ENCODE measurements at places on chromosomes 11 and 22. TPM values are rescaled to one million over a fixed set of nuclear protein-coding genes. Genes with fewer than 3 reads are reported as not detected.

DNA sequence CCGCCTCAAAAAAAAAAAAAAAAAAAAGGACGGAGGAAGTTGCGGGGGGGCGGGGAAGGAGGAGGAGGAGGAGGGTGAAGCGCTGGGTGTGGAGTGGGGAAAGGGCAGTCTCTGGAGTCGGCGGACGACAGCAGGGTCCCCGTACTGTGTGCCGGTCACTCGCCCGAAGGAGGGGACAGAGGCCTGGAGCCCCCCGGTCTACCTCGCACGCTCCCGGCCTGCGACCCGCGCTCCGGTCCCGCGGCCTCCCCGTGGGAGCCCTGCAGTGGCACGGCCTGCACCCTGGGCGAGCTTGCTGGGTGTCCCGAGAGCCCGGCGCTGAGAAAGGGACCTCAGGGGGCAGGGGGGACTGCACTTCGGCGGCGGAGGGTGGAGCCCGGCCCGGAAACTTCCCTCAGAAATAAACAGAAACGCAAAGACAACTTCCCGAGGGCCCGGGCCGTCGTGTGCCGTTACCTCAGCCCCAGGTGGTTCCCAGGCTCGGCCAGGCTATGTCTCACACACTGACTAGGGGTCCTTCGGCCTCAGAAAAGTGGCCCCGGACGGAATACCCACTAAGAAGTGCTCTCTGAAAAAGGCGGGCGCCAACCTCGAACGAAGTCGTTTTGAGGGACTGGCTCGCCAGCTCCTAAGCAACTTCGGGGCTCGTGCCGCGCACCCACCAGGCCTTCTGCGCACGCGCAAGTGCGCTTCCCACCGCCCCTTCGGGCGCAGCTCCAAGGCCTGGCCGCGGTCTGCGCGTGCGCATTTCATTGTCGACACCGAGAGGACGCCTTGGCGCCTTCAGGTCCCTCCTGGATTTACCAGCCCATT, at the start of gene MAJIN:
Gene MAJIN (minus strand): TSS at position 688 of the 813 bp plus-strand sequence. CDS start 12,703 bp downstream, outside the sequence.
- H3K36me3 ChIP-seq: no peaks in the 10 kb centered on the region
- no peaks in the 10 kb centered on the region for H3K4me1 ChIP-seq
- peak within 1 kb of the TSS; percentile 63 for H3K27ac ChIP-seq

DNA sequence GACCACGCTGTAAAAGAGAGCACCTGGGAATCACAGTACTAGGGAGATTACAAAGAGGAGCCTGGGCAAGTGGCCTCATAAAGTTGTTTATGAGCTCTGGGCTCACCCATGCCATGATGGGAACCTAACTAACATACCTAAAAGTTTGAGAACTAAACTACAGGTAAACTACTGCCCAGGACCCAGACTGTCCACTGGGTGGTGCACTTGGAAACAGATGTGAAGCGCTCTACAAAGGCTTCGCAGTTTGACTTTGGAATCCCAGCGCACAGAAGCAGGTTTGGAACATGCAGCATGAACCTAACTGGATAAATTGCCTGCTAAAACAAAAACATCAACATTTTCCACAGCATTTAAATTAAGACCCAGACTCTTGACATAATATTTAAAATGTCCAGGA, 418.6 kb downstream of the FAM181B start:
- H3K4me3 ChIP-seq: no peak overlapping the region
- H3K36me3 ChIP-seq: no peaks in the 10 kb centered on the region
- H3K27me3 ChIP-seq: no peaks in the 10 kb centered on the region

DNA sequence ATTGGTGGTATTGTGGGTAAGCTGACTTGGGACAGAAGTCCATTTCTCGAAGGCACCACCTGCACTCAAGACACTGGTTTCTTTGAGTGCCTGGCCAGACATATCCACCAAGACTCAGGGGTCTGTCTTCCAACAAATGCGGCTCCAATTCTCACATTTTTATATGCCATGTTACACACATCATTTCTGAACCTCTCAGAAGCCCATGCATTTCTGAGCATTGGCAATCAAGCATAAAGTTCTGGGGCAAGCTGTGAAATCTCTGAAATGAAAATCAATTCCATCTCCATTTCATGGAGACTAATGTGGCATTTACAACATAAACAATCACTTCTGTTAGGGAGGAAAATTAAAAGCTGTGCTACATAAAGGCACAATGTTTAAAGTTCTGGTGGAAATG, 243.7 kb downstream of the KIRREL3 start:
- no peaks in the 10 kb centered on the region for H3K27me3 ChIP-seq
- H3K27ac ChIP-seq: no peak overlapping the region
- DNase-seq: no peak
- H3K4me3 ChIP-seq: no peak overlapping the region
- H3K36me3 ChIP-seq: no peaks in the 10 kb centered on the region

GRCh38 chr22:31605851-31606585, 56.0 kb downstream of the PISD start:
- H3K27me3 ChIP-seq: no peaks in the 10 kb centered on the region
- peaks cover 94% of the 10 kb centered on the region for H3K36me3 ChIP-seq
- H3K27ac ChIP-seq: no peak overlapping the region
- DNase-seq: no peak
- H3K4me1 ChIP-seq: no peaks in the 10 kb centered on the region

DNA sequence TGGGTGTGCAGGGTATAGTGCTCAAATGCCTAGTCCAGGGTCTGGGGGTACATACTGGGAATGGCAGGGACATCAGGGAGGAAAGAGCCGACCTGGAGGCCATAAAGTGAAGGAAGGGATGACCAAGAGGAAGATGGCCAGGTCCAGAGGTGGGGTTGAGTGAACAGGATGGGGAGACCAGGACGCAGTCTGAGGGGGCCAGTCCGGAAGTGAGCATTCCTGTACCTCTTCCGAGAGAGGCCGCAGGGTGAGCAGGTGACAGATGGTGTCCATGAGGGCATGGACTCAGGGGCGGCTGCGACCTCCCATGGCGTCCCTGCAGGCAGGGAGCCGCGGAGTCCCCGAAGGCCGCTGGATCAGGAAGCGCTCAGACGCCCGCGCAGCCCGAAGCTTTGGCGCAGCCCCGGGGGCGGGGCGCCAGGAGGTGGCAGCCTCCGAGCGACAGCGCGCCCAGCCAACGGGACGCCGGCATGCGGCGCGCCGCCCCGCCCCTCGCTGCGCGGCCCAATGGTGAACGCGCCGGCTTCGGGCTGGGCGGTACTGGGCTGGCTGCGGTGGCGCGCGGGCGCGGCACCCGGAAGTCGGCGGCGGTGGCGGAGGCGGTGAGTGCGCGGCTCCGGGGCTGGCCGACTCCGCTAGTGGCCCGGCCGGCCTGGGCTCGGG, at the start of gene TANGO2:
Gene TANGO2 (plus strand): TSS at position 578 of the 663 bp plus-strand sequence. CDS start 15,689 bp downstream, outside the sequence.
- H3K4me3 ChIP-seq: peak within 1 kb of the TSS; percentile 96
- peak within 1 kb of the TSS; percentile 93 for H3K27ac ChIP-seq
- H3K27me3 ChIP-seq: no peaks in the 10 kb centered on the region

DNA sequence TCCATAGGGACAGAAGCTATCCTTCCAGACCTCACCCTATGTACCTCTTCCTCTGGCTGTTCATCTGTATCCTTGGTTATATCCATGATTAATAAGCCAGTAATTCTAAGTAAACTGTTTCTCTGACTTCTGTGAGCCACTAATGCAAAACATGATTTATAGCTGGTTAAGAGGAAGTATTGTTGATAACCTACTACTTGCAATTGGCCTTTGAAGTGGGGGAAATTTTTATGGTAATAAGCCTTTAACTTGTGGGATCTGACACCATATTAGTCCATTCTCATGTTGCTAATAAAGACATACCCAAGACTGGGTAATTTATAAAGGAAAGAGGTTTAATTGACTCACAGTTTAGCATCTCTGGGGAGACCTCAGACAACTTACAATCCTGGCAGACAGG, 21.9 kb downstream of the CASP12 start:
- peak overlapping the region; percentile 64 for H3K27ac ChIP-seq
- peaks cover 29% of the 10 kb centered on the region for H3K4me1 ChIP-seq
- peak; percentile 11 for DNase-seq
- no peaks in the 10 kb centered on the region for H3K27me3 ChIP-seq

DNA sequence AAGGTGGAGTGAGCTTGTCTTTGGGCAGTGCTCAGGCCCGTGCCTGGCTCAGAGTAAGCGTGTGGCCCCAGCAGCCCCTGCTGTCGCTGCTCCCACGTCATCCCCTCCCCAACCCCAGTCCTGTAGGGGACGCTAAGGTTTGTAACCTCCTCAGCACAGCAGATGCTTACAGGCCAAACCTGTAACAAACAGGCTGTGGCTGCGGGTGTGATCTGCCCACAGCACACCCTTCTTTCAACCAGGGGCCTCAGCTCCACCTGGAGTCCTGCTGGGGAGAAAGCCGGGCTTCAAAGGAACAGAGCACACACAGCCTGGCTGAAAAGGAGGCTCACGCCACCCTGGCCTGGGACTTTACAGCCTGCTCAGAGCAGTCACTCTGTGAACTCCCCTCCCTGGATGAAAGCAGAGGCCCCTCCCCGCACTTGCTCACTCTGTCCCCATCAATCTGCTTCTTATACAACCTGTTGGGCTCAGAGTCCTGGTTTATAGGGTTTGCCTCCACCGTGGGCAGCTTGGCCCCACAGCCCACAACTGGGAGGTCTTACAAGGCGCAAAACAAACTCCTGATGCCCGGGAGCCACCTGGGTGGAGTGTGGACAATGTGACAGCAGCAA, 54.3 kb downstream of the SCUBE1 start:
- no peak overlapping the region for H3K4me3 ChIP-seq
- DNase-seq: no peak
- H3K27me3 ChIP-seq: no peaks in the 10 kb centered on the region
- no peaks in the 10 kb centered on the region for H3K4me1 ChIP-seq

RAB36 gene
- 1.2 TPM for total RNA-seq

LRRC4C gene
- total RNA-seq: not detected

MYEOV gene
- 0.20 TPM for total RNA-seq

MN1 gene
- total RNA-seq: 1.3 TPM

OR2AG2 gene
- total RNA-seq: not detected

CCDC15 gene
- total RNA-seq: 3.3 TPM

C11orf97 gene
- not detected for total RNA-seq

MRGPRE gene
- not detected for total RNA-seq

LGALS12 gene
- not detected for total RNA-seq

HIC2 gene
- total RNA-seq: 13.8 TPM

All from naive thymus-derived CD4-positive, alpha-beta T cell (primary cell).